ENCODE measurements at places on chromosomes 5 and 9.

DNA sequence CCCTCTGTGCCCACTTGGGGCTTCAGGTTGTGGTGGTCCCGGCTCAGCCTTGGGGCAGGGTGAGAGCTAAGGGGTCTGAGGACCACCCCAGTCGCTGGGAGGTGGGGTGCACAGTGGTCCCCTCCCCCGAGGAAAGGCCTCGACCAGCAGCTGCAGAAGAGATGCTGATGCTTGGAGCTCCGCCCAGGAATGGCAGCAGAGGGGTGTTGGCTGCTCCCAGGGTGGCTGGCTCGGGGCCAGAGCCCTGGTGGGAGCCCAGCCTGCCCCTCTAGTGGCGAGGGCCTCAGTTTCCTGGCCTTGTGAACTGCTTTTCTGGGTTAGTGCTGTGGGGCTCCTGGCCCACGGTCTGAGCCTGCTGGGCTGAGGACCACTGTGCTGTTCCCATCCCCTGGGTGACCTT, 1.2 kb downstream of the DIPK1B start:
- DNase-seq, result no peak

DNA sequence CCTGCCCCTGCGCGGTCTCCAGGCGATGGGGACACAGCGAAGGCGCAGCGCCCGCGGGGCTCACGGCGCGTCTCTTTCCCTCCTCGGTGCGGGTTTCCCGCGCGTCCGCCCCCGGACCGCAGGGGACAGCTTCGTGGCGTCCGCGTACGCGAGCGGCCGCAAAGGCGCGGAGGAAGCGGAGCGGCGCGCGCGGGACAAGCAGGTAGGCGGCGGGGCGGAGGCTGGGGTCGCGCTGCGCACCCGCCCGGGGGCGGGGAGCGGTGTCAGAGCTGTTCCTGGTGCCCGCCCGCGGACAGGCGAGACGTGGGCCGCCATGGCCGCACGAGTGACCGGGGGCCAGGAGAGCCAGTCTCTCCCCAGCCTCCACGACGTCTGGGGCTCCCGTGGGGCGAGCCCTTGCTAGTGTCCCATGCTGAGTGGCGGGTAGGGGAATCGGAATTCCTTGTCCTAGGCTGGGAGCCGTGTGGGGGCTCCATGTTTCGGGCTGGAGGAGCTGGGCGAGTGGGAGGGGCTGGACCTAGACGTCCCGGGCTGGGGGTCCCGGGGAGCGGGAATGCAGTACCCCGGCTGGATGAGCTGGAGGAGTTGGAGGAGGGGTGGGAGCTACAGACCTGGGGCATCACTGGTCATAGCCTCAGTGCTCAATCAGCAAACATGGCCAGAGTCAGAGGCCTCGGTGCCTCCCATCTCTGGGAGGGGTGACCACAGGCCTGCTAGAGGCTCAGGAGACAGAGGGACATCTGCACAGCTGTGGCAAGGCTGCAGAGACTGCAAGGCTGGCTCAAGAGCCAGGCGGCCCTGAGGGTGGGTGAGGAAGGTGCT, 968 bp downstream of the NKD2 start:
- DNase-seq, result no peak

DNA sequence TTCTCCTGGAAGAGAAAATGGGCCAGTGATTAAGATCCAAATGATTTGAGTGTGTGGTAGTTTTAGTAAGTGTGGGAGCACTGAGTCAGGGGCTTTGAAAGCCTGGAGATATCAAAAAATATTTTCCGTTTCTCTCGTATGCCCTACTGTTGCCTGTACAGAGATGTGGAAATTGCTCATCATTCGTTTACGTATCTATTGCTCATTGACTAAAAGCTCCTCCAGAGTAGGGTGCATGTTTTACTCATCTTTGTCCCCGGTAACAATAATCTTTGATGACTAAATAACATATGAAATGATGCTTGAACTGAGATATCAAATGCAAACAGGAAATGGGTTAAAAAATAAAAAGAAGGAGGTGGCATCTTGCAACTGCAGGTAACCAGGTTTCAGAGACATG, 114.2 kb upstream of the FST start:
- DNase-seq, result no peak

DNA sequence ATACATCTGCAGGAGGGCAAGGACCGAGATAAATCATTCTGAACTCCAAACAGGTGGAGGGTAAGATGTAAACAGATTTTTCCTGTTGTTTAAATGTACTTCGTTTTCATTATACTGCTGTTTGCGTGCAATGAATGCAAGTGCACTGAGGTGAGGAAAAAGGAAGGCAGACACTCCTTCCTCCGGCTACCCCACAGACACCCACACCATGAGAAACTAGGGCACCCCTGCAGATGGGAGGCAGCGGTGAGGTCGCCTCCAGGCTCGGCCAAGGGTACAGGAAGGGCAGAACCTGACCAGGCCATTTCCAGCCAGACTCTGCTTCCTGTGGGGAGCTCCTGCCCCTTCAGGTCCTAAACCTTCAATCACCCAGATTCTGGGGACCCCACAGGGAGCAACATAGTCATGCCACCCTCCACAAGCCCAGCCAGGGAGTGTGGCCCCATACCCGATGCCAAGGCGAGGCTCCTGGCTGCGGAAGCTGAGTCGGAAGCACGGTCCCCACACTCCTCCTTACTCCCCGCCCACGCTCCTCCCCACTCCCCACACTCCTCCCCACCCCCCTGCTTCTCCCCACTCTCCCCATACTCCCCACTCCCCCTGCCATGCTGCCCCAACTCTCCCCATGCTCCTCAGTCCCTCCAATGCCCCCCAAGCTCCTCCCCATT, 37.1 kb downstream of the VAV2 start:
- DNase-seq, result no peak

All from NCI-H774 (cell line).